ENCODE measurements at places on chromosomes 7 and 10. TPM values are rescaled to one million over a fixed set of nuclear protein-coding genes. Genes with fewer than 3 reads are reported as not detected.

DNA sequence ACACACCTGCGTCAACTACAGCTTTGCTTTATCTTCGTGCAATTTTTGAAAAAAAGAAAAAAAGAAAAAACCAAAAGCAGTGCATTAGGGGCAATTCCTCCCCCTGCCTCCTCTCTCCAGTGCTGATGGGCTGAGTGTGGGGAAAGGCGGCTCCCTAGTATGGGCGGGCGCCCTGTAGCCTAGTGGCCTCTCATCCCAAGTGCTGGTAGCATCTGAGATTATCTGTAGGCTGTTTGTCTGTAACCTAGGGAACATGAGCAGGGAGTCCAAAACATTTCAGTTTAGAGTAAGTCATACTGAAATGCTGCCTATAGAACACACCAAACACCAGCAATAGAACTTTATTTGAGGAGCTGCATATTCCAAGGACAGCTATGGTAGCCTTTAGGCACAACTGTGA, 24.6 kb upstream of the BAMBI start:
- no peaks in the 10 kb centered on the region for H3K36me3 ChIP-seq
- no peak for DNase-seq
- H3K27ac ChIP-seq: no peak overlapping the region
- no peaks in the 10 kb centered on the region for H3K27me3 ChIP-seq
- H3K4me3 ChIP-seq: no peak overlapping the region
- H3K4me1 ChIP-seq: no peaks in the 10 kb centered on the region

DNA sequence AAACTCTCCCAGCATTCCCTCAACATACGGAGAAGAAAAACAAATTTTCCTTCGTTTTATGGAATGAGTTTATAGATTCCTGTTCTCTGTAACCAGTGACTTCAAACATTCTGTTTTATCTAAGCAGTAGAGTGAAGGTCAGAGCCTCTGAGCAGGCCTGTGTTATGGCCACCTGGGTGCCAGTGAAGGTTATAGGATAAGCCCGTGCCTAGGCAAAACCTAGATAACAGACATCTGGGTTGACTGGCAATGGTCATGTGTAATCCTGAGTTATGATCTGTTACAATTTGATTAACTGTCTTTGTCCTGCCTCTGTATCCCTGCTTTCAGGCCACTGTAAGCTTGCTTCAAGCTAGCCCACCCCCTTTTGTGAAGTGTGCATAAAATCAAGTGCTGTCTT, 8.3 kb downstream of the LSM5 start:
- H3K36me3 ChIP-seq: peaks cover 5% of the 10 kb centered on the region

- H3K27ac ChIP-seq: no peak overlapping the region
- no peaks in the 10 kb centered on the region for H3K4me1 ChIP-seq
- H3K27me3 ChIP-seq: no peaks in the 10 kb centered on the region
Observed at GRCh38 chr7:78959477-78959876, 494.0 kb downstream of the MAGI2 start.

DNA sequence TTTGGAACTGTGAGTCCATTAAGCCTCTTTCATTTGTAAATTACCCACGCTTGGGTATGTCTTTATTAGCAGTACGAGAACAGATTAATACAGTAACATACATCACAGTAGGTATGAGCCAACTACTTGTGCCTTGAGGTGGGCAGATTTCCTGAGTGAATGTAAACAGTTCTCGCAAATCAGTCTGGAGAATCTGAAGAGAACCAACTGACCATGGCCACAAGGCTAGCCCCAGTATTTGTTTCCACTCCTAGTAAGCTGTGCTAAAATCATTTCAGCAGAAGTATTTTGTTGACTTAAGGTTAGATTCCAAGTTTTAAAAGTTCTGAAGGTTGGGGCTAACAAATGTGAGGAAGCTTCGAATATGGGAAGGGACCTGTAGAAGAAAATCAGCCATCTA, 82.9 kb downstream of the NOD1 start:
- no peaks in the 10 kb centered on the region for H3K27me3 ChIP-seq
- no peak overlapping the region for H3K27ac ChIP-seq
- no peaks in the 10 kb centered on the region for H3K4me1 ChIP-seq
- H3K4me3 ChIP-seq: no peak overlapping the region
- no peaks in the 10 kb centered on the region for H3K36me3 ChIP-seq

Gene CADPS2
- 50.8 TPM for total RNA-seq

Gene BAMBI
- total RNA-seq: 6.9 TPM

Gene COL26A1
- total RNA-seq: 0.20 TPM

Gene DKK1
- total RNA-seq: 11.7 TPM

Gene WEE2
- not detected for total RNA-seq

Gene ZNF117
- total RNA-seq: 34.4 TPM

Measured in upper lobe of left lung (tissue), 6 donors.